A549 (cell line): ENCODE measurements at places on chromosomes 6 and 20.

DNA sequence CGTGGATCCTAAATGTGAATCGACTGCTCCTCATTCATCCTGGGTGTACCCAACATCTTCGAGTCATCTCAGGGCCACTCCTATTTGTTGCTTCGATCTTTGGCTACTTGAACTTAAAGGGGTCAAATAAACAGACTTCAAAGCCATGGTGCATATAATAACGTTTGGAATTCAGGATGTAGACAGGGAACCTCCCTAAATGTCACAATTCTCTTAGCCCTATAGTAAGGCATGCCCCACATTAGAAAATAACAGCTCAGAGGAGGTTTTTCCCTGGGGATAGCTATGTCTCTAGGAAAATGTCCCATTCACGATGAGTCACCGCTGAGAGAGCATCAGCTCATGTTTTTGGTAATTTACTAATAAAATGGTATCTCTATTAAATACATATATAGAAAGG lies 54.8 kb upstream of the BMP6 start:
- DNase-seq = no peak

- DNase-seq = no peak
Measured at GRCh38 chr20:31740208-31740607, 1.1 kb downstream of the TPX2 start.

- DNase-seq = no peak
Measured at GRCh38 chr6:30670760-30671527, 1.9 kb downstream of the DHX16 start.

DNA sequence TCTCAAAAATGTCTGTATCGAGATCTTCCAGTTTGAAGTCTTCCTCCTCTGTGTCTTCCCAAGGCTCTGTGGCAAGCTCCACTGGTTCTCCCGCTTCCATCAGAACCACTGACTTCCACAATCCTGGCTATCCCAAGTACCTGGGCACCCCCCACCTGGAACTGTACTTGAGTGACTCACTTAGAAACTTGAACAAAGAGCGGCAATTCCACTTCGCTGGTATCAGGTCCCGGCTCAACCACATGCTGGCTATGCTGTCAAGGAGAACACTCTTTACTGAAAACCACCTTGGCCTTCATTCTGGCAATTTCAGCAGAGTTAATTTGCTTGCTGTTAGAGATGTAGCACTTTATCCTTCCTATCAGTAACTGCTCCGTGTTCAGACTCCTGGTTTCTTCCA lies 10.0 kb upstream of the DHX35 start:
- no peak for DNase-seq

DNA sequence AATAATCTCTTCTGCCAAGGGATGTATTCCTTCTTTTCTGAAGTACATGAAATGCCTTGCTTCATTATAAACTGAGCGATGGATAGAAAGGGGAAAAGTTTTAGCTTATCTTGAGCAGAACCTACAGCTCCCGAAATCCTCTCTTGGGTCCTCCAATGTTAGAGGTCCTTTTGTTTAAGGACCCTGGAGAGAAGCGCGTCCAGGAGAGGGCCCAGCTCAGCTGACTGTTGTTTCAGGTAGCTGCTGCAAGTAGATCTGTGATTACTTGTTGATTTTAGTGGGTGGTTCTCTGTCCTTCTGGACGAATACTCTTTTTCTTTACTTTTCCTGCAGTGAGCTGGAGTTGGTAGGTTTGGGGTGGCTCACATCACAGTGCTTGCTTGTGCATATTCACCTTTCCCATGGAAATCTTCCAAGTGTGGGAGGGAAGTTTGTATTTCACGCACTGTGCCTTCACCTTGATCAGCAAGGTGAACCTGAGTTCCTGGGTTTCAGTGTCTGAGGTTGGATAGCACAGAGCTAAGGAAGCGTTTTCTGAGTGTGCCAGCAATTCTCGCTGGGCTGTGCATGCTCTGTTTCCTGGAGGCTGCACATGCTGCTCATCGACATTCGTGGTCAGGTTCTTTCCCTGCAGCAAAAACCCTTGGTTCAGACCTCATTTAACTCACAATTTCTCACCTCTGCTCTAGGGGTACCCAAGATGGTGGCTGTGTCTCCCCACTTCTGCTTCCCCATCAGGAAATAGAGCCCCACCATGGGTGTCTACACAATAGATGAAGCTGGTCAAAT lies 176.3 kb downstream of the JARID2 start:
- DNase-seq = no peak

DNA sequence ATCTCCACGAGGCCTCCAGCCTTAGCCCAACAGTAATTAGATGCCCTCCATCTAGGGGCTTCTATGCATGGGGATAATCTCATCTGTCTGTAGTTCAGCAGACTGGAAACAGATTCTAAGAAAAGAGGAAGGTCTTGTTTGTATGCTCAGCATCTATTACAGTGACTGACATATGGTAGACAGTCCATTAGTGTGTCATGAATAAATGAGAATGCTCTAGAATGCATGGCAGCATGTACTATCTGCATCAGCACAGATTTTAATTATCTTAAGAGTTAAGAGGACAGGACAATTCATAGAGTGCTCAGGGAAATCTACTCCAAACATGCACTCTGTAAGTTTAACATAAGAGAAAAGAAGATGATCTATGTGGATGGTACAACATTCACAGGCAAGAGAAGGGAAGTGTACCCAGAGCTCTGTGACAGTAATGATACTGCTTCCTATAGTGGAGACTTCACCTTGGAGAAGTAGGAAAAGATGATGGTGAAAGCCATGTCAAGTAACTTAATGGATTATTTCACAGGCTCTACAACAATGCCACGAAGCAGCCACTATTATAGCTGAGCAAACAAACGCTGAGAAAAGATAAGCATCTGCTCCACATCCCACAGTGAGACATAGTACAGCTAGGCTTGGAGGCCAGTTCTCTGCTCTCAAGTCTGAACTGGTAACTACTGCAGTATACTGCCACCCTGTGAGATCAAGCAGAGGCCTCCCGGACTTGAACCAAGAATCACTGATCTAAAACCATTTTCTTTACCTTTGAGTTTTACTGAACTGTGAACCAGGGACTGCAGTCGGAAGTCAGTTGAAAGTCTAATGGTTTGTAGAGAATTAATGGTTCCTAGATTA lies 309.2 kb upstream of the SPTLC3 start:
- DNase-seq = no peak

DNA sequence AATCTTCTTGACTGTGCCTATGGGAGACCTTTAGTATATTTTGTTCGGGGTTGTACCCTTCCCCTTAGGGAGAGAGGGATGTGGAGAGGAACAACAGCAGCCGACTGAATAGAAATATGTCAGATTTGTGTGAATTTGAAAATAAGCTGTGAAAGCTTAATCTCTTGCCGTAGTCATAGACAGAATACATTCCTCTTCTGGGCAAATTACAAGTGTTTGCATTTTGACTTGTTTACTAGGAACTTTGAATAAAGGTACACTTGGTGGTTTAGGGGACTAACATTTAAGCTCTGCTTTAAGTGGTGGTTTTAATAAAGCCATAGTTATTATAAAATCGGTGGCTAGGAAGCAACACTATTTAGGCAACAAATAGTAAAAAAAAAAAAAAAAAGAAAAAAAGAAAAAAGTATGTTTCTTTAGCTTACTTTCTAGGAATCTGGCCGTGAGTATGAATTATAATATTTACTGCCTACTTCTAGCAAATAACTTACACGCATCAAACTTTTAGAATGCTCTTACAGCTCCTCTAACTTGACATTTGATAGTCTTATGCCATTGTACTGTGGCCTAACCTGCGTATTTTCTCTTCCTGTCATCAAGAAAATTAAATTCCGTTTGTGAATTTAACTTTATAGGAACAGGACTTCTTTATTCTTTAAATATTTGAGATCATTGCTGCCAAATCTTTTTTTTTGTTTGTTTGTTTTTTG lies 65.1 kb downstream of the ZBTB2 start:
- DNase-seq = no peak

DNA sequence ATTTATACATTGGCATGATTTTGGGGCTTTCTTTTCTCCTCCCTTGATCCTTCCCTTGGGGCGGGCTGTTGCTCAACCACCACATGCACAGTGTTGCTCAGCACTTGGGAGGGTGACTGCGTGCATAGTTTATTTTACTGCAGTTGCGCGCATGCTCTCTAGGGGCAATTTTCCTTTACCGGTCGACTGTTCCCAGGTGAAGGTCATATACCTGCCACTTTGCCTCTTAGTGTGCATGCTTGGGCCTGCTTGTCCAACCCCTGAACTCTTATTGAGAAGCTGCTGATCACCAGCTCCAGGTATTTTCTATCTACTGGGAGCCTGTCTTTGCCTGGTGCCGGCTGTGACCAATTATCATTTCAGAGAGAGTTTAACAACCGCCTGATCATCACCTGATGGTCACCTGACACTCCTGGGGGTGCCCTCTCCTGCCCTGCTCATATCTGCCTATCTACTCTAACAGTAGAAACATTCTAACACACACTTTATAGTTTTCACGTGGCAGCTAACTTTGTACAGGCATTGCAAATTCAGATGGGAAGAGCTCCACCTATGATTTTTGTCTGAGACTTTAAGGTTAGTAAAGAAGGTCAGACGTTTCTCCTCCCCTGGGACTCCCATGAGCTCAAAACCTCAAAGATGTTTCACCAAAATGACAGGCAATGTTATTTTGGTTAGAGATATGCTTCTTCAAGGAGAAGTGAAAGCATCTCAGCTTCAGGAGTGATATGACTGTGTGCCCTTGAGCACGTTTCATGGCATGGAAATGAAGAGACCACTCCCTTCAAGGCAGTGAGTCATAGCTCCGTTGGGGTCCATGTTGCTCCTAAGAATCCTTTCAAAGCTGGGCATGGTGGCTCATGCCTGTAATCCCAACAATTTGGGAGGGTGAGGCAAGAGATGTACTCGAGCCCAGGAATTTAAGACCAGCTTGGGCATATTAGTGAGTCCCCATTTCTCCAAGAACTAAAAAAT lies 227.5 kb upstream of the MYLIP start:
- no peak for DNase-seq

- no peak for DNase-seq
Measured at GRCh38 chr6:159978291-159979135, 9.6 kb downstream of the IGF2R start.

GRCh38 chr20:47662483-47663353 lies 122.6 kb downstream of the SULF2 start:
- no peak for DNase-seq

DNA sequence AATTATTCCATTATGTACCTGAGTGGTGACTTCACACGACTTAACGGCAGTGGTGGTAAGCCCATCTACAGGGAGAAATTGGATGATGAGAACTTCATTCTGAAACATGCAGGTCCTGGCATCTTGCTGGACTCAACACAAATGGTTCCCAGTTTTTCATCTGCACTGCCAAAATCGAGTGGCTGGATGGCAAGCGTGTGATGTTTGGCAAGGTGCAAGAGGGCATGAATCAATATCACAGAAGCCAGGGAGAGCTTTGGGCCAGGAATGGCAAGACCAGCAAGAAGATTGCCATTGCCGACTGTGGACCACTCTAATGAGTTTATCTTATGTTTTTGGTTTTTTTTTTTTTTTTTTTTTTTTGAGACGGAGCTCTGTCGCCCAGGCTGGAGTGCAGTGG lies 172.3 kb downstream of the ZNF217 start:
- no peak for DNase-seq

- DNase-seq = no peak
Measured at GRCh38 chr6:82878812-82879211, 186.8 kb downstream of the UBE3D start.

DNA sequence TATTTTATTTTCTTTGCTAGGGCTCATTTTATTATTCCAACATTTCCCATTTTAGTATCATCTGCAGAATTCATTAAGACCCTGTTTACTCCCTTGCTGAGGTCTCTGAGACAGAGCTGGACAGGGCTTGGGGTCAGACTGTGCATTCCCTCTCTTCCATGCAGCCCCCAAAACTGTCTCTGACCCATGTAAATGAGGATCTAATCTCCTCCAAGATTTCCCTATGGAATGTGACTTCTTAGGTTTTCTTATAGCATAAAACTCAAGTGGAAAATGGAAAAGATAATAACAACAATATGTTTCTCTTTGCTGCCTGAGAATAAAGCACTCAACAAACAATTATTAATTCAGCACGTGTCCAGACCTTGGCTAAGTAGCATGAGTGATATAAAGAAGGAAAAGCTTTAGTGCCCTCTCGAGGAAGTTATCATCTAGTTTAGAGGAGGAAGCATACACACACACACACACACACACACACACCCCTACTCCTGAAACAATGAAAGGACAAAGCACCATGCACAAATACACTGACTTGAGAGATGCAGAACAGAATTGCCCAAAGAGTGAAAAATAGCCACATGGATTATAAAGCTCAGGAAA lies 815.5 kb downstream of the BCKDHB start:
- no peak for DNase-seq

DNA sequence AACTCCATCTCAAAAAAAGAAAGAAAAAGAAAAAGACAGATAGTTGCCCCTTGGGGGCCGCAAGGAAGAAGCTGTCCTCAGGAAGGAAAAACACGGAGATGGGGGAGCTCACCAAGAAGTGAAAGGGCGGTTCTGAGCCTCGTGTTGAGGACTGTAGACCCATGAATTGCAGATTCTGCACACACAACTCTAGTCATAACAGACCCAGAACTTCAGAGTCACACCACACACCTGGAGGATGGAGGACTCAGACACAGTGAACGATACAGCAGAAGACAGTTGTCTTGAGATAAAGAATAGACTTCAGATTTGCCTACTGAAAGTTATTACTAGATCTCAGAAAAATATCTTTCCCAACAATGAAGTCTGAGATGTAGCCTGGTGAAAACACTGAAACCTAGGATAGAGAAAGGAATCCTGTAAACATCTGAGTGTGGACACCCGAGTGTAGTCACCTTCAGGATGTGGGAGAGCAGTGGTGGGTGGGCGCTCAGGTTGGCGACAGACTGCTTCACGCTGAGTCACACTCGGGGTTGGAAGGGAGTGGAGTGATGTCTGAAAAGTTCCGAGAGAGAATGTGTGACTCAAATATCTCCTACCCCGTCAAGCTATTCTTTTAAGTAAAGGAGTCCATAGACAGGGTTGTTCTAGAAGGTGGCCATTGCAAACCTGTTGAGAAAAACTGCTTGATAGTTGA lies 88.1 kb downstream of the MAP3K4 start:
- DNase-seq = no peak

DNA sequence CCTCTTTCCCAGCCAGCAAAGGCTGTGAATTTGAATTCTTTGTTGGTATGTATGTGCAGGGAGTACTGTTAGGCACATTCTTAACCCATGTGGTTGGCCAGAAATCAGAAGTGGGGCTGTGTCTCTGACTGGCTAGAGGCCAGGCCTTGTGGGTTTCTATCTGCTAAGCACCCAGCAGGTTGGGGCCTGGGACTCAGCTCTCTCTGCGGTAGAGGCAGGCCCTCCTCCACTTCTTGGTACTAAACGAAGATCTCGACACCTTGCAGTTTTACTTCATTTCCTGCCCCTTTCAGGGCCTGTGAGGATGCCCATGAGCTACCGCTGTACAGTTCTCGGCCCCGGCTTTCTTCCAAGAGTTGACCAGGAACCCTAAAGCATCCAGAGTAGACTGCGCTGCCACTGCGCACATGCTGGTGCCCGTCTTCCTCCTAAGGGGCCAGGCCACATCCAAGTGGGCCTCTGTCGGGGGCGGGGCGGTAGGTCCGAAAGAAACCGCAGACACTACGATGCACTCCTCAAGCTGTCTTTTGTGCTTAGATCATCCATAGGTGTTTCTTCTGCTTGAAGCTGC lies 51.1 kb downstream of the TCP11 start:
- no peak for DNase-seq
